ENCODE measurements at places on chromosomes 5 and 9.

- no peak for DNase-seq
These were observed 183.0 kb downstream of the CDK5RAP2 start for GRCh38 chr9:120396931-120397330.

DNA sequence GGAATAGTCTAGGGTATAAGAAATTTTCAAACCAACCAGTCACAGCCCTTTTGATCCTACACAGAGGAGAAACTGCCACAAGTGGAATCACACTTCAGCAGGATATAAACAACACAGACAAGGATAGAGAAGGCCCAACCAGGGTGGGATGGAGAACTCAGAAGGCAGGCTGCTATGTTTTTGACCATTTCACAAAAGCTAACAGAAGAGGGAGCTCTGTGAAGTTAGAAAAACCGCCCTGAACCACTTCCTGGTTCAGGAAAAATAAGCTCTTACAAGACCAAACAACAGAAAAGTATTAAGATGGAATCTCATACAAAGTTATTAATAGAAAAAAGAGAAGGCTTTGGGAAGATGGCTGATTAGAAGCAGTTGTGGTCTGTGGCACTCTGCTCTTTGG lies 960 bp upstream of the IFNB1 start:
- DNase-seq: no peak

- DNase-seq: no peak
These were observed 494.3 kb downstream of the NTRK2 start for GRCh38 chr9:85163825-85164224.

DNA sequence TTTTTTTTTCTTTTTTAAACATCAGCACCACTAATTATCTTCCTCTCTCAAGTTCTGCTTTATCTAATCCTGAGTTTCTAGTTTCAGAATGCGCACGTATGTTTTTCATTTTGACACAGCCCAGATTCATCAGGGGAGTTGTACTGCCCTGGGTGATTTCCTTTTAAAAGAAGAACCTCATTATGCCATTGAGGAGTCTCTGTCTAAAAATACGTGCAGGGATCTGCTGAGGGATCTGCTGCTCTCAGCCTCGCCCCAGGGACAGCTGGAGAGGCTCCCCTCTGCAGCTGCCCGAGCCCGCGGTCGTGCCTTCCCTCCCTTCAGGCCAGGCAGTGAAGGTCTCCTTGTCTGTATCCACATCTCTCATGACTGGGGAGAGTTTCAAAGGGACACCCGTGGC lies 273.1 kb downstream of the ARHGEF28 start:
- DNase-seq: no peak

- DNase-seq: no peak
These were observed 62.0 kb upstream of the IER5L start for GRCh38 chr9:129239946-129240490.

DNA sequence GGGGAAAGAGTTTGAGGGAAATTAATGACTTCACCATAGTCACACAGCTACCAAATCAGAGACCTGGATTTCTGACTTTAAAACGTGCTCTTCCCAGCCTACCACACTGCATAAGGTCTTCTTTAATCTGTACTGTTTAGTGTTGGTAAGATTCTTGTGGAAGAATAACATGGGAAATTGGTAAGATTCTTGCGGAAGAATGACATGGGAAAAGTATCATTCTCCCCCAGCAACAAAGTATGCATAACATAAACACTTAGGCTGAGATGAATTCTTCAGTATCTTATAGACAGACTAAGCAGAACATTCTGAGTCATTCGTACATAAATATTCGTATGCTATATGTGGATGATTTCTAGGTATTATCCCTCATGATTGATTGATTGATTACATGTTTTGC lies 170.4 kb downstream of the FOCAD start:
- no peak for DNase-seq

- no peak for DNase-seq
These were observed 614.7 kb downstream of the PRELID2 start for GRCh38 chr5:145220481-145220880.

DNA sequence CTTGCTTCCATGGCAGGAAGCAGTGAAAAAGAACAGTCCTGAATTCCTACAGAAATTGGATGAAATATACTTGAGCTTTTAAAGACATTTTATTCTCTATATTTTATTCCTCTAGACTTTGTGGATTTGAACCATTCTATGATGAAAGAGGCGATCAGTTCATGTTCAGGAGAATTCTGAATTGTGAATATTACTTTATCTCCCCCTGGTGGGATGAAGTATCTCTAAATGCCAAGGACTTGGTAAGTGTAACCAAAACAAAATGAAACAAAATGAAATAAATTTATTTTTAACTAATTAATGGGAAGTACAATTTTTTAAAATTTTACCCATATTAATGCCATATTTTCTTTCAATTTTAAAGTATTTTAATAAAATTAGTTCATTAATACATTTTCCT lies 34.1 kb downstream of the STARD4 start:
- no peak for DNase-seq

DNA sequence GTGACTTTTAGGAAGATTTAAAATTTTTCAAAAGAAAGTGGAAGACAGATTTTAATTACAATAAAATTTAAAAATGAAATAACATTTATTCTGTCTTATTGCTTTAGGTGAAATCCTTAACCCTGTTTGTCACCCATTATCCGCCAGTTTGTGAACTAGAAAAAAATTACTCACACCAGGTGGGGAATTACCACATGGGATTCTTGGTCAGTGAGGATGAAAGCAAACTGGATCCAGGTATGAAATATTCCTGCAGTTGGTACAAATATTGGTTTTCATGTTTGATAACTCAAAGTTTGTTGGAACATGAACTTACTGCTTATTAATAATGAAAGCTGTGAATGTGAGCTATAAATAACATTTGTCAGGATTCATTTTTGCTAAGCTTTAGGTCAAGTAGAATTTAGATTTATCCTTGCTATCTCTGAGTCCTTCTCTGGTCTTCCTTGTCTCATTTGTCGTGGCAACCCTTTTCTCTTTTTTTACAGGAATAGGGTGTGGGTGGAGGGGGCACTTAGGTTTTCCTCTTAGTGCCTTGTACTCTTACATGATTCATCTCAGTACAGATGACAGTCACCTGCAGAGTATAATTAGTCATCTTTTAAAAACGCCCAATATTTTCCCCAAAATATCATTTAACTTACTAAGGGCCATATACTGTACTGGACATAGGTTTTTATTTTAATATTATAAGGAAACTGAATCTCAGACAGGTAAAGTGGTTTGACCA lies 95.3 kb upstream of the RASGRF2 start:
- no peak for DNase-seq

- DNase-seq: no peak
These were observed 15.2 kb downstream of the HK3 start for GRCh38 chr5:176883700-176884570.

DNA sequence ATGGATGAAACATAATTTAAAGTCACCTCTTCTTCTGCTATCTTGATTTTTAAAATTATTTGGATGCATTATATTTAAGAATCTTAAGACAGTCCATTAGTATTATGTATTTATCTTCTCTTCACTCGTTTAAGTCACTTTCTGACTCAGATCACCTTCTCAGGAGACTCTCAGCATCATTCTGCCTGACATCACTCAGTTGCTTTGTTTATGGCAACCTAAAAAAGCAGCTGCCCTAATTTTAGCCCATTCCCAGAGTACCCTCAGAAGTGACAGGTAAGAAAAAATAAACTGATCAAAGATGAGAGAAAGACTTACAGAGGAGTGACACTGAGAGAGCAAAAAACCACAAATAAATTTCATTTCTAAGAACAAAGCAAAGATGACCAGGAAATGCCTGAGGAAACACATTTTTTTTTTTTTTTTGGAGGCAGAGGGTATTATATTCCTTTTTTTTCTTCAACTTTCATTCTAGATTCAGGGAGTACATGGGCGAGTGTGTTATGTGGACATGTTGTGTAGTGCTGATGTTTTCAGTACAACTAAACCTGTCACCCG lies 140.5 kb downstream of the MUSK start:
- no peak for DNase-seq

GRCh38 chr9:7259544-7260241 lies 501.9 kb downstream of the KDM4C start:
- no peak for DNase-seq

GRCh38 chr9:99947395-99947794 lies 40.9 kb downstream of the STX17 start:
- DNase-seq: no peak

- DNase-seq: no peak
These were observed 60.1 kb downstream of the PTPDC1 start for GRCh38 chr9:94144394-94144793.

DNA sequence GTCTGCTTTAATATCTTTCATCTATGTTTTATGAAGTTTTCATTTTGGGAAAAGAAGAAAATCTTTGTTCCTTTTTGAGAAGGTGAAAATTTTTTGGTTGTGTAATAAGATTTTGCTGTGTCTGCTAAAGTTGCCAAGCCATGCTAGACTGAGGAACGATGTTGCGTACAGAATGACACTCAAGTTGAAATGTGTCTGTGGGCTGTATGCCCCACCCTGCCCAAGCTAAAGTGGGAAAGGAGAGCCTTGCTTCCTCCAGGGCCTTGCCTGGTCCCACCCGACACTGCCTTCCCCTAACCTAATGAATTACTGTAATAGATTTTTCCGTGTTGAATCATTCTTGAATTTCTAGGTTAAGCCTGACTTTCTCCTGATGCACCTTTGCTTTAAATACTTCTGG lies 2.5 kb downstream of the PCAT7 start:
- DNase-seq: no peak
